T-helper 17 cell (primary cell): ENCODE measurements at places on chromosomes 2 and 18. TPM values are rescaled to one million over a fixed set of nuclear protein-coding genes. Genes with fewer than 3 reads are reported as not detected.

The MOB4 gene
- total RNA-seq = 16.3 TPM

- no peak for DNase-seq
Observed at GRCh38 chr2:112813280-112813966, 23.2 kb downstream of the IL1B start.

DNA sequence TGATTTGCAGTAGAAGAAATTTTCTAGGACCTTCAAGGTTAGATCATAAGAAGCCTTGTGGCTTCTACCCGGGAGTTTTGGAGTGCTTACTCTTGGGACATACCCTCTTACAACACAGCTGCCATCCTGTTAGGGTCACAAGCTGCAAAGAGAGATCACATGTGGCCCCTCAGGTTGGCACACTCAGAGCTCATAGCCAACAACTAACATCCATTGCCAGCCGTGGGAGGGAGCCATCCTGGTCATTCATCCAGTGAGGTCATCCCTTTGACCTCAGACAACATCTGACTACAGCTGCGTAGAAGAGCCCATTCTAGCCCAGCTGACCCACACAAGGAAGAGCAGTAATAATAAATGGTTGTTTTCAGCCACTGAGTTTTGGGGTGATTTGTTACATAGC lies 76.9 kb upstream of the NABP1 start:
- DNase-seq = no peak

GRCh38 chr2:45729753-45730512 lies 78.5 kb downstream of the PRKCE start:
- DNase-seq = no peak

The ATL2 gene
- total RNA-seq = 60.0 TPM

GRCh38 chr18:51077217-51077616 lies 47.2 kb downstream of the SMAD4 start:
- DNase-seq = no peak

DNA sequence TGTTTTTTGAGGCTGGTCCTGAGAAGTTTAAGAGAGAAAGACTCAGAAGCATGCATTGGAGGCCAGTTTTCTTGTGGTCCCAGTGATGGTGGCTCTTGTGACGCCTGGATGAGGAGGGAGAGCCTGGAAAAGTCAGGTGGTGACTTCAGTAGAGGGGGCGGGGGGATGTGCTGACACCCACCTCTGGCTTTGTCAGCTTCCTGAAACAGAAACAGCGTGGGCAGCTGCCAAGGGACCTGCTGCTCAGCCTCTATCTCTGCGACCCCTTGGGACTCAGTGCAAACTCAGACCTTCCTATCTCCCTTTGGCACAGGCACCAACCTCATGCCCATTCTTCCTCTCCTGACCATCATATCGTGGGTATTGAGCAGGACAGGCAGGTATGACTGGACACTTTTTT lies 6.4 kb downstream of the TGFBRAP1 start:
- no peak for DNase-seq

- no peak for DNase-seq
Observed at GRCh38 chr2:188726626-188727247, 247.4 kb upstream of the COL3A1 start.

The B3GNT7 gene
- 0.22 TPM for total RNA-seq

The TNFRSF11A gene
- 3.1 TPM for total RNA-seq

DNA sequence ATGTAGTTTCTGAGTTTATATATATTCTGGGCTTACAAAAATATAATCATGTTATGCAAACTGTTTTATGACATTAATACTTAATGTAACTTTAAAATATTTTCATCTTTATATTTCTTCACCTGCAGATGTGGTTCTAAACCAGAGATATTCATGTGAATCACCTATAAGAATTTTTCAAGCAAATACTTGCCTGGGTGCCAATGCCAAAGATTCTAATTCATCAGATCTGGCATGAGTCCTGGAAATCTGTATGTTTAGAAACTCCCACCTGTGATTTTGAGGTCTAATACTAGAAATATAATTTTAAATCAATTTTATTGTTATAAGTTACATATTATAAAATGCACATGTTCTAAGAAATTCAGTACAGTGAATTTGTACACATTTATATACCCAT lies 19.9 kb upstream of the DNAH6 start:
- no peak for DNase-seq

The IL1A gene
- total RNA-seq = 0.44 TPM

DNA sequence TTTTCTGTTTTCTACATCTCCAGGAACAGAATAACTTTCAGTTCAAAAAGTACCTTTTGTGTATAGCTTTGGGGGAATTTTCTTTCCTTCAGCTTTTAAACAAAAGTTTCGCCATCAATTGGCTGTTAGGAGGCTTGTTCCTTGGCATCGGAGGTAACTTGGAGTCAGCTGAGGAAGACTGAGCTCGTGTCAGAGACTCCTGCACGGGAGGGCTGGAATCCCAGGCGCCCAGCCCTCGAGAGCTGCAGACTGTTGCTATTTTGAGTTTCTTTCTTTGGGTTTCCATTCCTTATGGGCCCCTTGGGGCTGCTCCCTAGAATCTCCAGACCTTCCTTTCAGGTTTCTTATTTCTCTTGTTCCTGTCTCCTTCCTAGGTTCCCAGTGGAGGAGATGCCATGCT lies 8.1 kb downstream of the EMILIN2 start:
- DNase-seq = no peak
